ENCODE measurements at places on chromosomes 16 and 17.

DNA sequence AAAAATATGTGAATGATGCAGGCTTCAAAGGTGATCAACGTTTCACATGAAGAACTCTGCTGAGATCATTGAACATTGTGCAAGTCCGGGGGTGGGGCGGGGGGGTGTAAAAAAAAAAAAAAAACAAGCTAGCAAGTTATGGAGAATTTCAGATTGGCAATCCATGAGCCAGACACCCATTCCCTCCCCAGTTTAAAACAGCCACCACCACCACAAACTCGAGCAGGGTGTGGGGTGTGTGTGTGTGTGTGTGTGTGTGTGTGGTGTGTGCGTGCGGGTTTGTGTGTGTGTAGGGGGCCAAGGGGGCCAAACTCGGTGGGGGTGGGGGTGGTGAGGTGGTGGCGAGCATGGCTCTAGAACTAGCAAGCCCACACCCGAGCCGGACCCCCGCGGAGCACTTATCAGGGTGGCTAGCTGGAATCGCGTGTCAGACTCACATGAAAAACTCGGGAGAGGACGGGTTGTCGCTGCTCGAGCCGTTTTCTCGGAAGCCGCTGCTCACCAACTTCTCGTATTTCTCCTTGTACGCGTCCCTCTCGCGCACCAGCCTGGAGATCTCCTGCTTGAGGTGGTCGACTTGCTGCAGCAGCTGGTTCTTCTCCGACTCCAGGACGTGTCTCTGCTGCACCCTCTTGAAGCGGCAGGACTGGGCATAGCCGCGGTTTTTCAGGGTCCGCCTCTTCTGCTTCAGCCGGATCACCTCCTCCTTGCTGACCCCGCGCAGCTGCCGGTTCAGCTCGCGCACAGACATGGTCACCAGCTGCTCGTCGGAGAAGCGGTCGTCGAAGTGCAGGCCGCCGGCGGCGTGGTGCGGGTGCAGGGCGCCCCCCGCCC lies 2.0 kb downstream of the MAF start:
- DNase-seq: no peak

- DNase-seq: no peak
These were observed 4.2 kb downstream of the SOCS3 start for GRCh38 chr17:78355701-78356100.

GRCh38 chr16:47028767-47029377 lies 55.4 kb upstream of the DNAJA2 start:
- no peak for DNase-seq

GRCh38 chr17:1961189-1961588 lies 63.9 kb downstream of the RTN4RL1 start:
- no peak for DNase-seq

GRCh38 chr17:50863221-50863843 lies 2.8 kb downstream of the TOB1 start:
- no peak for DNase-seq

- DNase-seq: no peak
These were observed 2.1 kb downstream of the SRSF2 start for GRCh38 chr17:76735006-76735405.

GRCh38 chr17:78240839-78241238 lies 9.4 kb downstream of the TMEM235 start:
- no peak for DNase-seq

GRCh38 chr17:17512866-17513265 lies 16.7 kb upstream of the RASD1 start:
- DNase-seq: no peak

- no peak for DNase-seq
These were observed 61.1 kb downstream of the B9D1 start for GRCh38 chr17:19301274-19301951.

DNA sequence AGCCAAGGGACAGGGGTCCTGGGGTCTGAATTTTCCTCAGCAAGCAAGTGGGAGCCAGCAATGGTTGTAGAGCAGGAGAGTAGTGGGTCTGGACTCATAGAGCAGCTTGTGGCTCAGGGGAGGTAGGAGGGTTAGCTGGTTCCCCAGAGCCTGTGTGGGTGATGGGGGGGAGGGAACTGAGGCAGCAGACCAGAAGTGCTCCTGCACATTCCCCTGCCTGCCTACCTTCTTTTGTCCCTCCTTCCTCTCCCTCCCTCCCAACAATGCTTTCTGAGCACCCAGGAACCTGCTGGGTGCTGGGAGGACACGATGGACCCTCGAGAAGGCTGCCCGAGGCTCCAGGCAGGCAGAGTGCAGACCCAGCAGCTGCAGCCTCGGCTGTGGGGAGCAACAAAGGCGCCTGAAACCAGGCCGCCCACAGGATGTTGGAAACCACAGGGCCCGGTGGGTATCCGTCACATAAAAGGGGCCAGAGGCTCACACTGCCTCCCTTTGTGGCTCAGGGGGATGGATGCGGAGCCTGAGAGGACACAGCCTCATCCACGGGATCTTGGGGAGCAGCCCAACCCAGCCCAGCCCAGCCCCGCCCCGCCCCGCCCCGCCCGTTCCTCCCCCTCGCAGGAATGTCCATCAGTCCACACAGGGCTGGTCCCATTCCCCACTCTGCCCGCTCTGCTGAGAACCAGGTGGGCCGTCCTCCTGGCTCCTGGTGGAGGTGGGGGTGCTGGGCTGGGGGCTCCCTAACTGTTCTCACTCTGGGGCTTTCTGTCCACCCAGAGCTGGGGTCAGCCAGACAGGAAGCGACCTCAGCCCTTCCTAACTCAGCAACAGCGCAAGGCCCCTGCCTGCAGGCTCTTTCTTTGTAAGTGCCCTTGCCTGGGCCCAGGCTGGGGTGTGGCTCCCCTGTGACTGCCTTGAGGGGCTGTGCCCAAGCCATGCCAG lies 1.7 kb upstream of the NLRC3 start:
- DNase-seq: peak; percentile 31

GRCh38 chr17:30251931-30252330 lies 16.4 kb upstream of the SLC6A4 start:
- no peak for DNase-seq

GRCh38 chr17:72953621-72954020 lies 138.9 kb downstream of the SLC39A11 start:
- no peak for DNase-seq

DNA sequence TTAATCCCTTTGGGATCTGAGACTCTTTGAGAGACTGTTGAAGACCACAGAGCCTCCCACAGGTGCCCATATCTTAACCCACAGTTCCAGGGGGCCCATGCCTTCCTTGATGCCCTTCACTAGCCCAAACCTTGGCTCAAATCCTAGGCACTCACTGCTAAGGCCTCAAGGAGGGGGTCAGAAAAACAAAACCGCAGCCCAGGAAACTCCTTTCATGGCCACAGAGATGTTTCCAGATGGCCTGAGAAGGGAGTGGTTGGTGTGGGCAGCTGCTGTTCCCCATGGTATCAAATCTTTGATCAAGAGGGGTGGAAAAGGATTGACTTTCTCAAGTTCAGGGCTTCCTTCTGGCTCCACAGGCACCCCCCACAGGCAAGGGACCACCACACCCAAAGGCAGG lies 44.7 kb downstream of the CDH1 start:
- no peak for DNase-seq

- DNase-seq: no peak
These were observed 302.9 kb upstream of the AXIN2 start for GRCh38 chr17:65864394-65864793.

DNA sequence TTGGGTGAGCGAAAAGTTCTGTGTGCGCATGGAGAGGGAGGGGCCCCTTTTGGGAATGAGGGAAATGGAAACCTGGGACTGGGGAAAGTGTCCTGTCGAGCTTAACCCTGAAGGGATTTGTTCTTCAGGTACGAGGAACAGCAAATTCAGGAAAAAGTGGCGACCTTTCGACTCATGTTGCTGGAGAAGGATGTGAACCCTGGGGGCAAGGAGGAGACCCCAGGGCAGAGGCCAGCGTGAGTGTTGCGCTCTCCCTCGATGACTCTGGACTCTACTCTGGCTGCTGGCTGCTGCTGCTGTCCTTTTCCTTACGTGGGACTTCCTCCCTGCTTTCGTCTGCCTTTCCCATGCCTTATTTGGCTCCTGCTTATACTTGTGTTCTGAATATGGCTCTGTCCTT lies 4.9 kb downstream of the SRRM2 start:
- no peak for DNase-seq

- DNase-seq: no peak
These were observed 21.5 kb downstream of the MBTD1 start for GRCh38 chr17:51238255-51238887.

DNA sequence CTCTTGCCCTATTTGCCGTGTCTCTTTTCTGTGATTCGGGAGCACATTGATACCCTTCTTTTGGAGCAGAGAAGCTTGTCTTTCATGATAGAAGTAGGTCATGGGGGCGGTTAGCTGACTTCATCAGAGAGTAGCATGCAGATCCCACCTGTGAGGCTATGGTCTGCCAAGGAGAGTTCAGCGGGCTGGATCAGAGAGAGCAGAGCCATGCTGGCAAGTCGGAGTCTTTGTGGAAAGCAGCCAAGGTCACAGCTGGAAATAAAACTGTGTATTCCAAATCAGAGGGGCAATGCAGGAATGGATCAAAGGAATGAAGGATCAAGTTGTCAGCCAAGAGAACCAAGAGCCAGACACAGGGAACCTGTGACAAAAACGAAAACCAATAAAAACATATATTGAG lies 595.9 kb downstream of the WWOX start:
- DNase-seq: no peak

DNA sequence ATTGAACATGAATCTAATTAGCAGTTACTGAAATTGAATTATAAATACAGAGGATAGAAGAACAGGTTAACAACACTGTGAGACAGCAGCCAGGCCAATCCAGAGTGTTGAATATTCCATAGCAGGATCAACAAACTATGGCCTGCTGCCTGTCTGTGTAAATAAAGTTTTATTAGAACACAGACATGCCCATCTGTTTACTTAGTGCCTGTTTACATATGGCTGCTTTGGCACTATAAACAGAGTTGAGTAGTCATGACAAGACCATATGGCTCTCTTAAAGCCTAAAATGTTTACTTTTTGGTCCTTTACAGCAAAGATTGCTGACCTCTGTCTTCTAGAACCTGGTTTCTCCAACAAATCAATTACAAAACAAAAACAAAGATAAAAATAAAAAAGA lies 115.4 kb upstream of the CDC42EP4 start:
- no peak for DNase-seq

DNA sequence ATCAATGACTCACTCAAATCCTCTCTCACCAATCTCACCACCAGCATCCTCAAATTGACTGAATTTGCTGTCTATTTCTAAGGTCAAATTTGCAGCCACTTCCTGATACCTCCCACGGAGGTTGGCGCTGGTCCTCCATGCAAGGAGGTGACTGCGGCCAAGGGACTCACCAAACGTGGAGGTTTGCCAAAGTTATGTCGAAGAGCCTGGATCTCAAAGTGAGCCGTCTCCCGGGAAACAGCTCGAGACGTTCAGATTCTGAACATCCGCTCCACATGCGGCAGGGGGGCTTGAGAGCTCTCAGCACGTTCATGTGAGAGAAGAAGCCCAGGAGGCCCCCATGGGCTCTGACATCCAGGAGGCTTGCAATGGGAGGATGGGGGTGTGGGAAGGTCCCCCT lies 22.6 kb downstream of the LGALS3BP start:
- DNase-seq: no peak

GRCh38 chr16:87831421-87832136 lies 37.7 kb downstream of the SLC7A5 start:
- no peak for DNase-seq

- DNase-seq: no peak
These were observed 20.7 kb upstream of the UBE2G1 start for GRCh38 chr17:4387137-4387536.

DNA sequence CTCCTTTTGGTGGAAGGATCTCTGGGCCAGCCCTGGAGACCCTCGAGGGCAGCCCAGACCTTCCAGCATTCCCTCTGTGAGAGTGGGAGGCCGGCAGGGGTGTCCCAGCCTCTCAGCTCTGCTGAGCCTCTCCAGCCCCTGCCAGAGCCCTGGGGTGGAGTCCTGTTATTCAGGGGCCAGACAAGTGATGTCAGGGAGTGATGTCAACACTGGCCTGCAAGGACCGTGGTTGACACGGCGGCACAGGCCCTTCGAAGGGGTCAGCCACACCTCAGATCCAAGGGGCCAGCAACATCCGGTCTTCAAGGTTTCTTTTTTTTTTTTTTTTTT lies 231.2 kb downstream of the KATNIP start:
- no peak for DNase-seq

DNA sequence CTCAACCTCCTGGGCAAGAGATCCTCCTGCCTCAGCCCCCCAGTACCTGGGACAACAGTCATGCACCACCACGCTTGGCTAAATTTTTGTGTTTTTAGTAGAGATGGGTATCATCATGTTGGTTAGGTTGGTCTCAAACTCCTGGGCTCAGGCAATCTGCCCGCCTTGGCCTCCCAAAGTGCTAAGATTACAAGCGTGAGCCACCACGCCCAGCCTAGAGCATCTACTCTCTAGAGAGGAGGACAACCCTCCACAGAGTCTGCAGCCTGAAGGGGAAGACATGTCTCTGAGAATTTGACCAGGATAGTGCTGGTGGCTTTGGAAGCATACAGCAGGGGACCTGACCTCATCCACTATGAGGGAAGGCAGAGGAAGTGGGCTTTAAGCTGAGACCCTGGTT lies 4.7 kb upstream of the GRB2 start:
- DNase-seq: no peak

- no peak for DNase-seq
These were observed 16.7 kb downstream of the DNAJC7 start for GRCh38 chr17:42000413-42001133.

- no peak for DNase-seq
These were observed 6.9 kb downstream of the CCNF start for GRCh38 chr16:2436110-2436509.

- no peak for DNase-seq
These were observed 5.2 kb upstream of the ALDOA start for GRCh38 chr16:30060346-30060745.

- no peak for DNase-seq
These were observed 3.0 kb downstream of the CDT1 start for GRCh38 chr16:88806491-88807111.

DNA sequence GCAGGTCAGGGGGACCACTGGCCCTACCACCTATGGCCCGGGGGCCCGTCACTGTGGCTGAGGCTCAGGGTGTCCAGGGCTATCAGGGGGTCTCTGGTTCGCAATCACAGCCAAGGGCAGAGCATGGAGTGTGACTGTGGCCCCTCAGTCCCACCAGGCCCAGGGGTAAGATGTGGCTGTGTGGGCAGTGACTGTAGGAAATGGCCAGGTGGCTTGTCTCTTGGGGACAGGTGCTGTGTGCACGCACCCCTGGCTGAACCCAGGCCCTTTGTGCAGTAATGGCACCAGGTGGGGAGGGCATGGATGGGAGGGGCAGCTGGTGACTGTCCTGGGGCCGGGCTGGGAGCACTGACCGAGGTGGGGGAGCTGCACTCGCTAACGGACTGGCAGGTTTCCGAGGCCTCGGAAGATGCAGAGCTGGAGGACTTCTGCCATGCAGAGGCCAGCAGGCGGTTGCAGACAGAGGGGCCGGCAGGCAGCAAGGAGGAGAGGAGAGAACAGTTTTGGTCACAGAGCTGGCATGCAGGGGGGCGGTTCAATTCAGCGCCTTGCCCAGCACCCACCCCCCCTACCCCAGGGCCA lies 18.8 kb downstream of the IL34 start:
- DNase-seq: no peak

DNA sequence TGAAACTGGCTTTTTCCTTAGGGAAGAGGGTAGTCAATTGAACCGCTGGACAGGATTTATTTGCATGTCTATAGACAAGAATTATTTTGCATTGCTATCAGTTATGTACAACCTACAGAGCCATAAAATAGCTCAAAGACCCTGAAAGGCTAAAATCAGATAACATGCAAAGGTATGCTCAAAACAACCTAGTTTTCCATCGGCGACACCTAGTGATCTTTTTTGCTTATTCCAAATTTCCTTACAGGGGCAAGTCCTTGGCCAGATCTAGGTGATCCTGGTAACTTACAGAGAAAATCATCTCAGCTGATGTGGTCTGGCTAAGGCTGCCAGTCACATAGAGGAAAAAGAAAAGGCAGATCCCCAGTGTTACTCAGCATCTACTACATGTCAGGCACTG lies 141.2 kb upstream of the RPL38 start:
- DNase-seq: no peak
